Activated CD4-positive, alpha-beta T cell treated with anti-CD3 and anti-CD28 coated beads, Interleukin-2, amount 10 ng/mL, durations not matched to agents 24 days and 14 days (primary cell): ENCODE measurements at places on chromosomes 4 and X. TPM values are rescaled to one million over a fixed set of nuclear protein-coding genes. Genes with fewer than 3 reads are reported as not detected.

Gene ENOPH1
- 68.0 and 73.0 TPM in 2 replicates for total RNA-seq

Gene MGARP
- total RNA-seq = 0.14 and 0.21 TPM in 2 replicates

- no peak for DNase-seq
- H3K4me3 ChIP-seq = no peak overlapping the region
- H3K27ac ChIP-seq = no peak overlapping the region
- H3K36me3 ChIP-seq = peaks cover 9% of the 10 kb centered on the region
- peaks cover 44% of the 10 kb centered on the region for H3K4me1 ChIP-seq
These were observed 3.5 kb downstream of the MND1 start for GRCh38 chr4:153348006-153348405.

Gene LAMTOR3
- 28.0 and 32.8 TPM in 2 replicates for total RNA-seq

Gene NUDT10
- total RNA-seq = 0.28 and 0.51 TPM in 2 replicates

Gene RTL5
- total RNA-seq = 0.19 and 0.21 TPM in 2 replicates

Gene CXCL10
- total RNA-seq = 3.4 and 4.3 TPM in 2 replicates
